HAP-1 (cell line): ENCODE measurements at places on chromosomes 1 and 21.

DNA sequence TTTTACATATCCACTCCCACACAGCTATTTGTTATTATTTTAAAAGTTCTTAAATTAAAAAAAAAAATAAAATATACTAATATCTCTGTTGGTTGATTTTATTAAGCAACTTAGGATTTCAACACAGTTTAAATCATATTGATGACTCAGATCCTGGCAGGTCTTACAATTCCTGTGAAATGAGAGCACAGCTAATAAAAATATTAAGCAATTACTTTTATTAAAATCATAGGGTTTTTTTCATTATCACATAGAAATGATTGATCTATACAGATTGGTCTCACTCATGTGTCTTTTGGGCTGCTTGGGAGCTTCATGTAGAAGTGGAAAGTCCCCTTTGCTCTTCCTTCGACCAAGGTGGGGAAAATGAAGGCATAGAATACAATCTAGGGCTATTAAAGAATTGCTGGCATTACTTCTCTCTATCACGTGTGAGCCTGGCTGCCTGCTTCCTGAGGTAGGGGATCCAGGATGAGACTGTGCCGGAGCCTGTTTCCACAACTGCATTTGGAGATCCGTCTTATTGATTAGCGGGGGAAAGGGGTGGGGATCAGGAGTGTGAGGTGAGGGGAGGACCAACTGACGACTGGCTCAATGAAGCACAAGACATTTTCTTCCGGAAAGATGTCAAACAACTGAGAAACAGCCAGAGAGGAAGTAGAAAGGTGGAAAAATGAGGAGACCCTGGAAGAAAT lies 858.0 kb downstream of the USP25 start:
- DNase-seq, result no peak

DNA sequence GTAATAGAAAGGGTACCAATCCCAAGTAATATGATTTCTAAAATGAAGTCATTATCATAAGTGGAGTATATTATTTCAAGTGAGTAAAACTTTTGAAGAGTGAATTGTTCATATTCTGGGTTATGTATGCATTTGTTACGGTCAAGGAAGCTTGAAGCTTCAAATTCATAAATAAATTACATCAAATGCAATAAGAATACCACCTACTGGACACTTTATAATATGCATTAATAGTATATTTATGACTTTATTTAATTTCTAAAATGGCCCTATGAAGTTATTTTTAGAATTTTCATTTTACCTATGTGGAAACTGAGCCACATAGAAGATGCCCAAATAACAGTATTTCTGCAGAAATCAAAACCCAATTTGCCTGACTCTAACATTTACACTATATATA lies 260.6 kb downstream of the SMYD3 start:
- DNase-seq, result no peak

DNA sequence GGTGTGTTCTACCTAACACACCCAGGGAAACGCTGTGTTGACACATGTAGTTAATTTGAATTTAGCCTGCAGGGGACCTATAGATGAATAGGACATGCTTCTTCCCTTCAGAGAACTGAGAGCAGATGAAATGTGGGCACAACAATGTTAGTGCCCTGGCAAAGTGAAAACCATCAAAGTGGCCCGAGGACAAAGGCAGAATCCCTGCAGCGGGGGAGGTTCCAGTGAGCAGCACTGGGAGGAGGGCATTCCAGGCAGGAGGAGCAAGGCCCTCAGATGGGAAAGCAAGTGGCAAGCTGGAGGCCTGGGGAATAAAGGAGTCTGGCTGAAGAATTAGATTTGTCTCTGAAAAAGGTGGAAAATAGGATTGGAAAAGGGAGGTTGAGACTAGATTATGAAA lies 37.2 kb downstream of the C1orf94 start:
- DNase-seq, result no peak

- no peak for DNase-seq
These were observed 16.8 kb downstream of the CCDC190 start for GRCh38 chr1:162844153-162844552.

DNA sequence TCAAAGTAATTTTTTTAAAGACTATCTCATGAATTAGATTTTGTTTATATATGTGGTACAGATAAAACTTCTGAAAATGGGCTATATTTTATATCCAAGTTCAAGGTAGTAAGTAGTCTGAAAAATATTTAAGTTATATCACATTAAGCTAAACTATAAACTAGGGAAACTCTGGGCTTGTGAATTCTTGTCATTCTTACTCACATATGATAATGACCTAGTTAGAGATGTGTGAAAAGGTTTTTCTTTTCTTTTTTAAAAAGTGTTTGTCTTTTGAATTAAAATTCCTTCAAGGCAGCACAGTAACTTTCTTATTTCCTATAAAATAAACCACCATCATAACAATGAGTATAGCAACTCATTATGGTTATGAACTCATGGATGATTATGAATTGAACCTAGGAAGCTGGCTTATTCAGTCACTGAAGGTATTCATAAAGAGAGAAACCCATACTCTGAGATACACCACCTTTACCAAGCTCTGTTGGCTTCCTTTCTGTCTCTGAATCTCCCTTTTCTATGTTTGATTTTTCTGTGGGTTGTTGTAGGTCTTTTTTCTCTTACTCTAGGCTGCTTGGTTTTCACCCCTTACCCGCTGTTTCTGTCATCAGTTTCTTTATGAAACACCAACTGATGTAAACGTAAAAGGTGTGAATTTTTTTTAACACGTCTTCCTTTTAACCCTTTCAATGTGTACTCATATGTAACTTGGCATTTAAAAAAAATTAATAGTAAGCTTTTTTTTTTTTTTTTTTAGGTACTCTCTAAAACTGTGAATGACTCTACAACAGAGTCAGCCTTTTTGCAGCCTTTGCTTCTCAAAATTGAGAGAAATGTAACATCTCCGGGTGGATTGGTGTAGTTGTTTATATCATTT lies 25.2 kb downstream of the IL12RB2 start:
- no peak for DNase-seq

DNA sequence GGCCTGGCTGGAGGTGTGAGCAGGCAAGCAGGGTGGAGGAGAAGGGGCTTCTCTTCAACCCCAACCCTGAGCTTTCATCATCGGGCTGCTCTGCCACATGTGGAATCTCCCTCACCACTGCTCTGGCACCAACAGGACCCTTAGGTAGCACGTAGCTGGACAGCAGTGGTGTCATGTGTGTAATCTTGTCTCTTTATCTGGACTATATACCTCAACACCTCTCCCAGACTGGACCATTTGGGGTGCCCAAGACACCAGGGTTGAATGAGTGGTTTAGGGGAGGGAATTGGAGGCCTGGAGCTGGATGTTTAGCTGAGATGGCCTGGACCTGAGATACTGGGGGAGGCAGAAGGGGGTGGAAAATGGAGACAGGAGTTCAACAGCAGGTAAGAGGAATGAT lies 63.0 kb downstream of the UBE2T start:
- no peak for DNase-seq

DNA sequence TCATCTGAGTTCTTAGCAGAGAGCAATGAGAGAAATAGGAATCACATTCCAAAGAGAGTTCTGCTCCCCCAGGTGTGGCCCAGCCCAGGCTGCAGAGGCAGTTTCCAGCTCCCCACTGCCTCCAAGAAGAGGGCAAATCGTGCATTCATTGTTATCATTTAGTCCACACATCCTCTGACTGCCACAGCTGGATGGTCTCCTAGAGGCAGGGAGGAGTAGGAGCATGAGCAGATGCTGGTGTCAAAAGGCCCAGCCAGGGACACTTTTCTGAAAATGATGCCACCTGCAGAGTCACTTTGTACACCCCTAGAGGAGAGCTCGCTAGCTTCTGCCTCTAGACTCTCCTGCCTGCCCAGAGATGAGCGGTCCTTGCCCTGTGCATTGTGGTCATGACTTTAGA lies 33.6 kb upstream of the GNPAT start:
- no peak for DNase-seq

DNA sequence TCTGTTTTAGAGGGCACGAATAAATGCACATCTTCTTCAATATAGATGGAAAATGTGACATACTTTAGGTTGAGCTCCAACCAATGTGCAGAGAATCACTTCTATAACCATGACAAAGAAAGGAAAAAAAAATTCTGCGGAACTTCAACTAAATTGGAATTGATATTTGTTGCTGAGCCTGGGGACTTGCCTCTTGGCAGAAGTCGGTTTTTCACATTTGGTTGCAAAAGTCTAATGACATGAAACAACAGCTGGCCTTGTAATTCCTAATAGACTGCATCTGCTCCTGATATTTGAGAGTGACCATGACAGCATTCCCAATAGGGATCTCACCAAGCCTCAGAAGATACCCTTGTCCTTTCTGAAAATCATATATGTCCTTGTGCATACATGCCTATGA lies 112.8 kb downstream of the PRRX1 start:
- no peak for DNase-seq

- DNase-seq, result no peak
These were observed 13.1 kb upstream of the LPGAT1 start for GRCh38 chr1:211843507-211844298.

GRCh38 chr1:56755911-56756310 lies 63.3 kb downstream of the FYB2 start:
- no peak for DNase-seq

DNA sequence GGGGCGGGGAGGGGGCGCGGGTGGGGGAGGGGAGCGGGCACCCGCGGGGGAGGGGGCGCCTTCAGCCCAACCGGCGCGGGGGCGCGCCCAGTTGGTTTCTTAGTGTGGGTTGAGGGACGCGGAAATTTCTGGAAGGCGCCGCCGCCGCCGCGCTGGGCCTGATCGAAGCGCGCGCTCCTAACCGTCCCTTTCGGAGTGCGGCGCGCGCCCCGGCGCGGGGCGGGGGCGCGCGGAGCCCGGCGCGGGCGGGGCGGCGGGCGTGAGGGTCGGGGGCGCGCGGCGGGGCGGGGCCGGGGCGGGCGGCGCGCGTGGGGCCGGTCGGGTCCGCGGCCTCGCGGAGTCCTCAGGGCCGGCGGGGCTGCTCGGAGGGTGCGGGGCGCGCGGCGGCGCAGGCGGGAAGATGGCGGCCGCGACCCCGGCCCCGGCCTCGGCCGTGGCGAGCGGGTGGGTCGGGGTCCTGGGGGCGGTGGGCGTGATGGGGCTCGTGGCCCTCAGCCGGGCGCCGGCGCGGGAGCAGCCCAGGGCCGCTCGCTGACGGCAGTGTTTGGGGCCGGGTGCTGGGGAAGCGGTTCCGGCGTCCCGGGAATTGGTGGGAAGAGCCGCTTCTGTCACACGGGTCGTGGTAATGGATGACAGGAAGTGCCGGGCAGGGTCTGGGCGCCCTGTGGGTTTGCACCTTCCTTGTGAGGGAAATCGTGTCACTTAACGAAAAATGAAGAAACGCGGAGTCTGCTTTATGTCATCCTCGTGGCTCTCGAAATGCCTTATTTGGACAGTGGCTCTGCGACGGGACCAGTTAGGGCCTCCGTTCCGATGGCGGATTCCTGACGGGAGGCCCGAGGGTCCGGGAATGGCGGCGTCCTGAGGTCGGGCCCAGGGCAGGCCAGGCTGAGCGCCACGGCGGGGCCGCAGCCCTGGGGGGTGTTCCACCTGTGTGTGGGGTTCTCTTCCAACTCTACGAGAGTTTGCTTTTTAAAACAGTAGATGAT lies 764 bp downstream of the PKNOX1 start:
- no peak for DNase-seq

DNA sequence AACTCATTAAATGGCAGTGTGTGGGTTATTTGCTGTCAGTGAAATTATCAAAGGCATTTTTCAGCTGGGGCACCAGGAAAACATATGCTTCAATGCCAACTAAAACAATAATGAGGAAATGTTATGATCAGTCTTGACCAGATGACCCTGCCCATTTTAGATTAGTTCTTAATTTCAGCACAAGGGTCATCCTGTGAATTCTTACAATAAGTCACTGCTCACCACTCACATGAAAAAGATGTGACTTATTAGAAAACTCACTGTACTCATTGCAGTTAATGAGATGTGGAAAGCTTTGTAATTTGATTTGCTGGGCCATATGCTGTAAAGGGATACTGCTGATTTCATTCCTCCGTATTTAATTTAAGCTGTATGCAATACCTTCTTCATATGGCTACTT lies 178.5 kb upstream of the LMO4 start:
- no peak for DNase-seq

DNA sequence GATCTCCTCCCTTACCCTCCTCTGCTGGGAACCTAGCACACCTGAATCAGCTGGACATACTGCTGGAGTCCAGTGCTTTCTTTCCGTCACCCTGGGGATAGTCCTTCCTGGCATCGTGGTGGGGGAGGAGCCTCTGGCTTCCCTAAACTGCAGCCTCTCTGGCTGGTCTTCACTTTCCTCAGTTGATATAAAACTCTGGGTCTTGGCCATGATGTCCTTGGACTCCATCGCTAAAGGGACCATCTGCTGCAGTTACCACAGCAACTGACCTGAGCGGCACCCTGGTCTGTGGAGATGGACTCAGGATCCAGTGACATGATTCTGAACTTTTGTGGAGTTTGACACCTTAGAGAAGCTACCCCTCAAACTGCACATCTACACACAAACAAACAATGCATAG lies 22.8 kb downstream of the PARS2 start:
- DNase-seq, result no peak

- no peak for DNase-seq
These were observed 5.7 kb upstream of the KCNE1 start for GRCh38 chr21:34517491-34518245.

GRCh38 chr1:186155594-186155993 lies 219.5 kb downstream of the TPR start:
- DNase-seq, result peak; percentile 14

DNA sequence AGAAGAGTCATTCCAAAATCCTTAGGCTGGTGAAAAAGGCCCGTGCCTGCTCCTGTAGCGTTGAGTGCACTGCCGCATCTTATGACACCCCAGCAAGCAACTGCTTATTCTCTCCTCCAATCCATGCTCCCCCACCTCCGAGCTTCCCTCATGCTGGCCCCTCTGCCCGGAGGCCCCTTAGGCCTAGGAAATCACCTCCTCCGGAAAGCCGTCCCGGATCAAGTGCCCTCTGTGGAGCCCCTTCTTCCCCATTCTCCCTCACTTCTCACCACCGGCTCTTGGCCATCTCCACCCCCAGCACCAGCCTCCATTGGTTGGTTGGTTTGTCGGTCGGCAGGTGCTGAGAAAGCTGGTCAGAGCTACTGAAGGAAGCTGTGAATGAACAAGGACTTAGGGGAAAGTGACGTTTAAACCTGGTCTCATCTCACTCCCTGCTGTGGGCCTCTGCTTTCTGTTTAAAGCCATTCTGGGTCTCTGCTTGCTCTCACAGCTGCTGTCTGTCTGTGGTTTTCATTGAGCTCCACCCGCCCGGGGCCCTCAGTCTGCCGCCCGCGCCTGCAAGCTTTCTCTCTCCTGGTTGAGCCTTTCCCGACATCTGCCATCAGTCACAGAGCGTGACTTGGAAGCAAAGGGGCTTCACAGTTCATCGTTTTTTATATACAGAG lies 122.2 kb downstream of the KCNN3 start:
- no peak for DNase-seq

GRCh38 chr1:248521856-248522255 lies 14.0 kb downstream of the OR2G6 start:
- no peak for DNase-seq

- no peak for DNase-seq
These were observed 1.3 kb downstream of the TOR1AIP2 start for GRCh38 chr1:179876300-179876715.

- DNase-seq, result no peak
These were observed 73.3 kb downstream of the TNFSF18 start for GRCh38 chr1:172977296-172978017.
